Endothelial cell (in vitro differentiated cells): ENCODE measurements at places on chromosomes 3 and 15.

- DNase-seq, result no peak
Measured at GRCh38 chr15:100207053-100207452, 134.7 kb downstream of the ADAMTS17 start.

DNA sequence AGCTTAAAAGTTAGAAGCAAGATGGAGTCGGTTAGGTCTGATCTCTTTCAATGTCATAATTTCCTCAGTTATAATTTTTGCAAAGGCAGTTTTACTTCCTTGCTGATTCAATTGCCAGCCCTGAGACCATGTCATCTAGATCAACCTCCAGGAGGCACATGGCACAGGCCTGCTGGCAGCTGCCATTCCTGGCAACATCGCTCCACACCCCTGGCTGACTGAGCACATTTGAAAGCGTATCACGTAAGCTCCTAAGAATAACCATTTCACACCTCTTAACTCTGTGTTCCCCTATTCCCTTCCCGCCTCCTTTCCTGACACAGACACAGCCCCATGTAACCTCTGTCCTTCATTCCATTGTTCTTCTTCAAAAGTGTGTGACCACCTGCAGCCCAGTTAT lies 313.9 kb upstream of the CTNNB1 start:
- no peak for DNase-seq

DNA sequence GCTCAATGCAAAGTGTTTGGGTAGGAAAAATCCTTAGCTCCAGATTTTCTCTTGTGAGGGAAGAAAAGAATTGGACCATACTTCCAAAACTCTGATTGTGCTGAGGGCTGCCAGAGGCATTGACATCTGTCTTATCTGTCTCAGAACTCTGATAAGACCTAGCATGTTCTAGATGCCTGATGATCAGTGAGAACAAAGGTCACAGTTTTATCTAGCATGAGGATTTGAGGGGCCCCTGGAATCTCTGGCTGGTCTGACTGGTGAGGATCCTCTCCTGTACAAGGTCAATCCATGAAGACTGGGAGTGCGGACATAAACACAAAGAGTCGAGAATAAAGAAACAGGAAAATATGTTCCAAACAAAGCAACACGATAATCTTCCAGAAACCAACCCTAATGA lies 40.1 kb downstream of the GPR149 start:
- no peak for DNase-seq

GRCh38 chr3:162558016-162558415 lies 1061.4 kb downstream of the OTOL1 start:
- DNase-seq, result no peak

DNA sequence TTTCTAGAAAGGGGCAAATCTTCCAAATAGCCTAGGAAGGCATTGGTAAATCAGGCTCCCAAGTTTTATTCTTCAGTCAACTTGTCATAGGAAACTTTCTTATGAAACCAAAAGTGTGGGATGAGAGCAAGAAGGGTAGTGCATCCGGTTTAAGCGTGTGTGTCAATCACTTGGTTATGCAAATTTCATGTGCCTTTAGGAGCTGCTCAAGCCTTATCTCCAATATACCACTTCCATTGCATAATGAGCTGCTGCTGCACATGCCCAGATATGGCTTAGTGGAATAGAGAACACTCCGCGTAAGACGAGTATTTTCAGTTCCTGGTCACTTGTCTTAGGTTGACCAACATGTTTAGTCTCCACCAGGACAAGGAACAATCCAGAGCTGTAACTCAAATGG lies 242.1 kb downstream of the CBLB start:
- no peak for DNase-seq

- DNase-seq, result no peak
Measured at GRCh38 chr15:89104172-89104564, 15.9 kb downstream of the ABHD2 start.

GRCh38 chr3:186080849-186081438 lies 27.9 kb downstream of the ETV5 start:
- DNase-seq, result no peak

GRCh38 chr15:52139599-52140462 lies 27.3 kb upstream of the BCL2L10 start:
- DNase-seq, result peak; percentile 81

DNA sequence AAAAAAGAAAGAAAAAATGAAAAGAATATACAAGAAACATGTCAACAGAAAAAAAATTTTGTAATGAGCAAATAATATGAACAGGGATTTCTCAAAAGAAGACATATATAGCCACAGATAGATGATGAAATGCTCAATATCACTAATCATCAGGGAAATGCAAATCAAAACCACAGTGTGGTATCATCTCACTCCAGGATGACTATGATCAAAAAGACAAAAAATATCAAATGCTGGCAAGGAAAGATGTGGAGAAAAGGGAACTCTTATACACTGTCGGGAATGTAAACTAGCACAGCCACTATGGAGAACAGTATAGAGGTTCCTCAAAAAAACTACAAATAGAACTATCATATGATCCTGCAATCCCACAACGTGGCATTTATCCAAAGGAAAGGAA lies 94.1 kb downstream of the C3orf70 start:
- no peak for DNase-seq

- no peak for DNase-seq
Measured at GRCh38 chr15:45199136-45199810, 11.5 kb upstream of the SHF start.

GRCh38 chr3:45261333-45262110 lies 35.4 kb upstream of the TMEM158 start:
- no peak for DNase-seq

GRCh38 chr15:92745845-92746271 lies 90.3 kb upstream of the FAM174B start:
- DNase-seq, result no peak

GRCh38 chr3:79729096-79729495 lies 38.7 kb downstream of the ROBO1 start:
- no peak for DNase-seq

GRCh38 chr3:15458212-15458780 lies 30.9 kb downstream of the EAF1 start:
- DNase-seq, result no peak

GRCh38 chr3:182787302-182788036 lies 5.8 kb upstream of the ATP11B start:
- DNase-seq, result no peak

- DNase-seq, result no peak
Measured at GRCh38 chr15:70633103-70633831, 130.1 kb downstream of the UACA start.

- DNase-seq, result no peak
Measured at GRCh38 chr3:41525303-41526064, 326.2 kb downstream of the CTNNB1 start.

DNA sequence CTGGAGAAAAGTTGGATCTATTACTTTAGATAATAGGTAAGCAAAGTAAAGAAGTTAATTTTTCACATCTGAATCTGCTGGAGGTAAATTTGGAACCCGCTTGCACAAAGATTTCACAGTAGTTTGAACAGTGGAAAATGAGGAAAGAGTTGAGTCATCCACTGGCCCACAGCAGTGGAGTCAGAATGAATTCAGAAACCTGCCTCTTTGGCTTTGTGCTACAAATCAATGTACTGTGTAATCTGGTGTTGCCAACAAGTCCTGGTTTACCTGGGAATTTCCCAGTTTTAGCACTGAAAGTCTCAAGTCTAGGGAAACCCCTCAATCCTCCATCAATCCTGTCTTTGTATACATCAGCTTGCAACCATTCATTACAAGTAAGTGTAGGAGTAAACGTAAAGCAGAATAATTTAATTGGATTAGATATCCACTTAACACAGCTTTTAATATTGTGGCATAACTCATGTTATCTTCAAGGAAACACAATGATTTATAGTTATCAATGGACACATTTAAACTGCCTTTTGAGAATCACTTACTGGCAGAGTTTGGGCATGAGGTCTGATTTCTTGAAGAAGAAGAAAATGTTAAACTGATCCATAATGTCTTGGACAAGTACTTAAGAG lies 100.6 kb downstream of the DCLK3 start:
- DNase-seq, result no peak

DNA sequence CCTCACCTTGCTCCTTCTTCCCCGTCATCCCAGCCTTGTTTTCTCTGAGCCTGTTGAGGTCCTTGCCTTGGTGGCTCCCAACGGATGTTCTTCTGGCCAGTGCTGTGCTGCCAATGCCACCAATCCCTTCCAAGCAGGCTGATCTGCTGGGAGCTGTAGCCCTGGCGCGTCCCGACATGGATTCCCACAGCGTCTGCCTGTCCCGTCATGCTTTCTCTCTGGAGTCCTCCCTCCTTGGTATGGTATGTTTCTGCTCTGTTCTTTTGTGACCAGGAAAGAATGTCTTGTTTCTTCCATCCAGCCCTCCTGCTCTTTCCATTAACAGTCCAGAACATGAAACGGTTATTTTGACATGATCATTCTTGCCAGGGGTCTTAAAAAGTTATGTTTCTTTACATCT lies 10.0 kb downstream of the LIMD1 start:
- no peak for DNase-seq

- no peak for DNase-seq
Measured at GRCh38 chr3:185999221-185999620, 61.4 kb upstream of the TRA2B start.

DNA sequence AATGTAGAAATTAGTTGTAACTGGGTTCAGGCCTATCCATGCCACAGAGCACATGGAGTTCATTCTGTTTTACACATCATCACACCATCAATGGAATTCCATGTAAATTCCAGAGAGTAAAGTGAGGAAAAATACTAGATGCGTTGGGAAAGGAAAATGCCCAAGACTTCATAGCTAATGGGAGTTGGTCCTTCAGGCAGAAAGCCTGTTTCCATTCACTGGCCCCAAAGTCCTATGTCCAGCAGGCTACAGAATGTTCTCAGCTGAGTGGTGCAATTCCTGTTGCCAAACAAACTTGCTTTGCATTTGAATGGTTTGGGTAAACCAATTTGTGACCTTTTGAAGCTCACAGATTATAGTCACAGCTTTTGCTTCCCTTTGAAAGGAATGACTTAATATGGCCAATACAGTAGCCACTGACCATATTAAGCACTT lies 164.6 kb upstream of the PFN2 start:
- DNase-seq, result no peak

- DNase-seq, result no peak
Measured at GRCh38 chr3:126540342-126540849, 16.4 kb downstream of the CHST13 start.

GRCh38 chr3:56825567-56826438 lies 24.1 kb upstream of the ARHGEF3 start:
- DNase-seq, result no peak
